Activated CD8-positive, alpha-beta memory T cell treated with anti-CD3 and anti-CD28 coated beads, Interleukin-2, amount 10 ng/mL, durations not matched to agents 7 days and 5 days (primary cell): ENCODE measurements at places on chromosomes 11 and 22.

DNA sequence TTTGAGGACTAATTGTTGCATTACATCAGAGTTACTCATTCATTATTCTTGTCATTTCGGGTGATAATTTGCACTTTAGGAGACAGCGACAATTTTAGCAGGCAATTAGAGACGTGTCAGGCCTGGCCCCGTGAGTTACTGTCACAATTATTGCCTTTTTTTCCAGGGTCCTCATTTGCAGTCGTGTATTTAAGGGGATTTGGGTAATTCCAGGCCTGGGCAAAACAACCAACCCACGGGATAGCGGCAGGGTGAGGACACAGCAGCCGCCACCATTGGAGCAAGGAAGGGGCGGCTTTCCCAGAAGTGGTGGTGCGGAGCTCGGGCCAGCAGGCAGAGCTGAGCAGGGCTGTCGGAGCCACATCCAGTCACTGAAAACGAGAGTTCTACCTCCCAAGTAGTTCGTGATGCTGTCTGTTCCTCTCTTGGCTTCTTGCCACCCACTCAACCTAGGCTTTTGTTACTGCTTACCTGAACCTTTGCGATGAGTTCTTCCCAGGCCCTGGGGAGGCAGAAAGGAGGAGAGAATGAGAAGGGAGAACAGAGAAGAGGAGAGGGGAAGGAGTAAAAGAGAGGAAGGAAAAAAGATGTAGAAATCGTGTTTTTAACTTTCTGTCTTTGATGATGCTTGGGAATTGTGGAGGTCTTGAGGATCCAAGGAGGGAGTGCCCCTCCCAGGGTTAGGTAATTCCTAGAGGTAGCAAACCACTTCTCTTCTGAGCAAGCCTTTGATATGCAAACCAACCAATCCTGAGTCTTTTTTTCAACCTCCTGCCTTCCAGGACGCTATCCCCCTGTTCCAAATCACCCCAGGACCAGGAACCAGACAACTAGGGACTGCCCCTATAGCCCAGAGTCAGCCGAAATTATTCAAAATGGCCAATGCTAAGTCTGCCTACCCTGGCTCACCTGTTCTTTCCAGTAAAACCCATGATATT lies 236.1 kb downstream of the MIAT start:
- no peak overlapping the region for H3K4me3 ChIP-seq
- H3K36me3 ChIP-seq: no peaks in the 10 kb centered on the region
- H3K4me1 ChIP-seq: peaks cover 3% of the 10 kb centered on the region
- H3K27ac ChIP-seq: no peak overlapping the region

GRCh38 chr22:30183861-30184278 lies 62.7 kb downstream of the LIF start:
- no peak overlapping the region for H3K4me3 ChIP-seq
- H3K27ac ChIP-seq: peak overlapping the region; percentile 97
- peaks cover 4% of the 10 kb centered on the region for H3K36me3 ChIP-seq
- peak; percentile 68 for DNase-seq
- H3K4me1 ChIP-seq: peaks cover 92% of the 10 kb centered on the region

GRCh38 chr11:25163421-25163820 lies 666.6 kb downstream of the LUZP2 start:
- DNase-seq: no peak
- H3K36me3 ChIP-seq: no peaks in the 10 kb centered on the region
- H3K27ac ChIP-seq: no peak overlapping the region
- H3K4me1 ChIP-seq: no peaks in the 10 kb centered on the region
- no peak overlapping the region for H3K4me3 ChIP-seq
- no peaks in the 10 kb centered on the region for H3K27me3 ChIP-seq

- no peak overlapping the region for H3K27ac ChIP-seq
- H3K4me3 ChIP-seq: no peak overlapping the region
- H3K4me1 ChIP-seq: peaks cover 2% of the 10 kb centered on the region
- DNase-seq: no peak
- H3K27me3 ChIP-seq: peaks cover 50% of the 10 kb centered on the region
Measured at GRCh38 chr22:26416670-26417276, 12.3 kb upstream of the ASPHD2 start.

GRCh38 chr11:3995949-3996554 lies 98.5 kb upstream of the RRM1 start:
- no peaks in the 10 kb centered on the region for H3K27me3 ChIP-seq
- H3K4me1 ChIP-seq: peaks cover 22% of the 10 kb centered on the region
- H3K27ac ChIP-seq: no peak overlapping the region
- no peak overlapping the region for H3K4me3 ChIP-seq

GRCh38 chr11:76769645-76770586 lies 13.2 kb upstream of the TSKU start:
- peaks cover 10% of the 10 kb centered on the region for H3K27me3 ChIP-seq
- no peak overlapping the region for H3K4me3 ChIP-seq
- DNase-seq: no peak
- H3K4me1 ChIP-seq: peaks cover 54% of the 10 kb centered on the region
- no peaks in the 10 kb centered on the region for H3K36me3 ChIP-seq

GRCh38 chr11:3130269-3131071 lies 34.6 kb downstream of the OSBPL5 start:
- DNase-seq: no peak
- no peaks in the 10 kb centered on the region for H3K27me3 ChIP-seq
- peaks cover 2% of the 10 kb centered on the region for H3K4me1 ChIP-seq
- H3K4me3 ChIP-seq: no peak overlapping the region
- no peak overlapping the region for H3K27ac ChIP-seq
- H3K36me3 ChIP-seq: no peaks in the 10 kb centered on the region

GRCh38 chr22:18067548-18068341 lies 10.0 kb upstream of the PEX26 start:
- H3K4me1 ChIP-seq: no peaks in the 10 kb centered on the region
- H3K27ac ChIP-seq: no peak overlapping the region
- H3K36me3 ChIP-seq: no peaks in the 10 kb centered on the region
- no peak overlapping the region for H3K4me3 ChIP-seq
- no peak for DNase-seq

DNA sequence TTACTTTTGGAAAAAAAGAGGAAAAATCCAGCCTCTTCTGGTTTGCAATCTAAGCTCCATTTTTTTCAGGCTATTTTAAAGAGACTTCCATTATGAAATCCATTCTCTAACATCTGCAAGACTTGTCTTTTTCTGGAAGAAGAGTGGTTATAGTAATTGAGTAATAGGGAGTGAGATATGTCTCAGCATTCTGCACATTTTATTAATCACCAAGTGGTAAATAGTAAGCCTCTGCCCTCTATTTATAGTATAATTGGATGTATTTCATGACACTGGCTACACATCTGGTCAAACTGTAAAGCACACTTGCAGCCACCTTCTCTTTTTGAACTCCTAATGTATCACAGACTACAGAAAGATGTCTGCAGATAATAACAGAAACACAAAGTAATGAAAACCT lies 391.1 kb downstream of the ETS1 start:
- no peaks in the 10 kb centered on the region for H3K36me3 ChIP-seq
- no peak overlapping the region for H3K4me3 ChIP-seq
- no peak for DNase-seq
- no peaks in the 10 kb centered on the region for H3K27me3 ChIP-seq

DNA sequence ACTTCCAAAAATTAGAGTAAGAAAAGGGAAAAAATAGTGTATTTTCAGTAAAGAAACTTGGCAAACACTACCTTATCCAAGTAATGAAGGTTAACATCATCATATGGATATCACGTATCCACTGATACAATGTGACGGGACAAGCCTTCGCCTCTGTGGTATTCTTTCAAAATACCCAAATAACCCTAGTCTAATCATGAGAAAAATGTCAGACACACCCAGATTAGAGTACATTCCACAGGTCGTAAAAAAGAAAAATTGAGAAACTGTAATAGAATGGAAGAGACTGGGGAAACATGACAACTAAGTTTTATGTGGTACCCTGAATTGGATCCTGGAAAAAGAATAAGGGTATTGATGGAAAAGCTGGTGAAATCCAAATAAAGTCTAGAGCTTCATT lies 48.9 kb downstream of the NARS2 start:
- peaks cover 15% of the 10 kb centered on the region for H3K36me3 ChIP-seq
- H3K27ac ChIP-seq: no peak overlapping the region
- H3K4me1 ChIP-seq: no peaks in the 10 kb centered on the region
- H3K4me3 ChIP-seq: no peak overlapping the region
- H3K27me3 ChIP-seq: no peaks in the 10 kb centered on the region
- no peak for DNase-seq

GRCh38 chr11:63552921-63553320 lies 10.3 kb downstream of the PLAAT2 start:
- peak overlapping the region; percentile 88 for H3K27ac ChIP-seq
- peaks cover 8% of the 10 kb centered on the region for H3K36me3 ChIP-seq
- H3K4me1 ChIP-seq: peaks cover 51% of the 10 kb centered on the region
- no peaks in the 10 kb centered on the region for H3K27me3 ChIP-seq
- H3K4me3 ChIP-seq: peak overlapping the region; percentile 34
- no peak for DNase-seq

DNA sequence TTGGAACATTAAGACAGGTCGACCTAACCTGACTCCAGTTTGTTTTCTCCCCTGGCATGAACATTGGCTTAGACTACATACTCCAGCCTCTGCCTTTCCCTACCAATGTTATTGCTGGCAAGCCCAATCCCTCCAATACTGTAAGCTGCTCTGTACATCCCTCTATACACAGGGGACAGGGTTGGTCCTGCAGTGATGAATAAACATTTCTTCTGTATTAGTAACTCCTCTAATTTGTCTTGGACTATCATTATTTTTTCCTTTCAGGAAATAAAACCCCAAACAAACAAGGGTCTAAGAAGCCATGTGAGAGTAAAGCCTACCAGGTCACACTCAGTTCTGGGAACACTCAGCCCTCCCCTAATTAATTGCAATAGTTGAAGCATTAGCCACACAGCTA lies 35.1 kb upstream of the FJX1 start:
- H3K4me1 ChIP-seq: no peaks in the 10 kb centered on the region
- DNase-seq: no peak
- H3K4me3 ChIP-seq: no peak overlapping the region
- no peak overlapping the region for H3K27ac ChIP-seq
- peaks cover 32% of the 10 kb centered on the region for H3K27me3 ChIP-seq
- no peaks in the 10 kb centered on the region for H3K36me3 ChIP-seq

DNA sequence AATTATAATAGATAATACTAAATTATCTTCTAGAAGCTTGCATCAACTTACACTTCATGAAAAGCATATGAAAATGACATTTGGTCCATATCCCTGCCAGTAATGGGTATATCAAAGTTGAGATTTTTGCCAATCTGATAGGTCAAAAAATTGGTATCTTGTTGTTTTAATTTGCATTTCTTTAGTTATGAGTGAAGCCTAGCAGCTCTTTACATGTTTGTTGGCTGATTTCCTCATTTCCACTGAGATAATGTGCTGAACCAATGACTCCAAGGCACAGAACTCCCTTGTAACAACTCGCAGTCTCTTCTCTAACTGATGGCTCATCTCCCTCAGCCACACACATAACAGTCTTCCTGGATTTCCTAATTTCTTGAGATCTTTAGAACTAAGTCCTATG lies 175.3 kb upstream of the SESN3 start:
- no peak for DNase-seq
- H3K36me3 ChIP-seq: no peaks in the 10 kb centered on the region
- peaks cover 2% of the 10 kb centered on the region for H3K4me1 ChIP-seq
- H3K27ac ChIP-seq: no peak overlapping the region

- H3K27ac ChIP-seq: peak overlapping the region; percentile 98
- peaks cover 50% of the 10 kb centered on the region for H3K4me1 ChIP-seq
- DNase-seq: no peak
- peaks cover 1% of the 10 kb centered on the region for H3K36me3 ChIP-seq
- H3K27me3 ChIP-seq: no peaks in the 10 kb centered on the region
Measured at GRCh38 chr11:118927554-118928100, 1.9 kb upstream of the BCL9L start.

DNA sequence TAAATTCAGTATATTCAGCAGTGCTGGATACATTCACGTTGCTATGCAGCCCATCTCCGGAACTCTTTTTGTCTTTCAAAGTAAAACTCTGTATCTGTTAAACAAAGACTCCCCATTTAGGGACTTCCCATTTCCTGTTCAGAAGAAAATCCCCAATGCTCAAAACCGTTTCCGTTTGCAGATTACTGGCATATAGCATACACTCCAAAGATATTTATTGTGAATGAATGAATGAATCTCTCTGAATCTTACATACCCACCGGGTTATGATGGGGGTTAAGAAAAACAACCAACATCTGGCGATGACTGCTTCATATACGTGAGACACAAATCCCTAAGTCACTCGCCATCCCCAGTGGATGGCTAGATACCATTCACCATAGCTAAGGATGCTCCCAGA lies 1.6 kb downstream of the THY1 start:
- H3K4me3 ChIP-seq: no peak overlapping the region
- no peak for DNase-seq
- peaks cover 10% of the 10 kb centered on the region for H3K4me1 ChIP-seq
- H3K27ac ChIP-seq: no peak overlapping the region

GRCh38 chr22:17802822-17803221 lies 28.6 kb upstream of the BID start:
- H3K4me3 ChIP-seq: no peak overlapping the region
- no peak for DNase-seq
- H3K36me3 ChIP-seq: no peaks in the 10 kb centered on the region
- no peaks in the 10 kb centered on the region for H3K27me3 ChIP-seq
- peaks cover 3% of the 10 kb centered on the region for H3K4me1 ChIP-seq
- H3K27ac ChIP-seq: no peak overlapping the region

GRCh38 chr11:65118097-65118837 lies 766 bp upstream of the ZNHIT2 start:
- H3K4me3 ChIP-seq: peak overlapping the region; percentile 86
- peaks cover 66% of the 10 kb centered on the region for H3K4me1 ChIP-seq
- H3K27me3 ChIP-seq: no peaks in the 10 kb centered on the region
- DNase-seq: no peak
- peak overlapping the region; percentile 89 for H3K27ac ChIP-seq

GRCh38 chr22:34842630-34843029 lies 223.3 kb upstream of the ISX start:
- H3K27me3 ChIP-seq: no peaks in the 10 kb centered on the region
- H3K4me3 ChIP-seq: no peak overlapping the region
- peaks cover 2% of the 10 kb centered on the region for H3K4me1 ChIP-seq

DNA sequence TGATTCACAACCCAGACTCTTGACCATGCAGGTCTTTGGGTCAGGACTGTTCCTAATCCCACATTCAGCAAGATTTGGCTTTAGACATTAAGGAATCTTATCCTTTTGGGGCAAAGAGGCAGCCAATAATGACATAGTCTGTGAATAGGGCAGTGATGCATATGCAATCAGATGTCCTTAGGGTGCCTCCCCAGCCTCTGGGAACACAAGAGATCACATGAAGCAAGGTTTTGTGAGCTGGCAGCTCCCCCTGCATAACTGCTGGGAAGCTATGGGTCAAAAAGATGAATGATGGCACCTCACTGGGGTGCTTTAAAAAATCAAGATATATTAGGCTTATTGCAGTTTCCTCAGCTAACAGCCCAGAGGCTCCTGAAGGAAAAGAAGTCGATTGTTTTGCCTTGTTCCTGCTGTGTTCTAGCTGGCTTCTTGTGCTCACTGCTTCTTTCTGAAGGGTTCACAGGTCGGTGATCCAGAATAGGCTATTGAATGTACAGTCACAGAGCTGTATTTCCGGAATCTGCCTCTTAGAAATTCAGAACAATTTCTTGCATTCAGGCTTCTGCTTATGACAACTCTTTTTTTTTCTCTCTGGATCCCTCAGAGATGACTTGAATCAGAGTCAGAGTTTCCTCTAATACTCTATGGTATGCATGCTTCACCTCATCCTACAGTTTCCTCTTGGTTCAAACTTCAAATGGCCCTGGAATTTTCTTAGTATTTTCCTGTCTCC lies 31.7 kb downstream of the INSC start:
- no peak for DNase-seq
- H3K36me3 ChIP-seq: no peaks in the 10 kb centered on the region
- no peak overlapping the region for H3K4me3 ChIP-seq
- peaks cover 12% of the 10 kb centered on the region for H3K4me1 ChIP-seq
- peaks cover 13% of the 10 kb centered on the region for H3K27me3 ChIP-seq

- H3K27me3 ChIP-seq: no peaks in the 10 kb centered on the region
- H3K4me3 ChIP-seq: peak overlapping the region; percentile 90
Measured at GRCh38 chr11:73141309-73142127, 600 bp downstream of the FCHSD2 start.
